ENCODE measurements at places on chromosomes 7 and 10. TPM values are rescaled to one million over a fixed set of nuclear protein-coding genes. Genes with fewer than 3 reads are reported as not detected.

DNA sequence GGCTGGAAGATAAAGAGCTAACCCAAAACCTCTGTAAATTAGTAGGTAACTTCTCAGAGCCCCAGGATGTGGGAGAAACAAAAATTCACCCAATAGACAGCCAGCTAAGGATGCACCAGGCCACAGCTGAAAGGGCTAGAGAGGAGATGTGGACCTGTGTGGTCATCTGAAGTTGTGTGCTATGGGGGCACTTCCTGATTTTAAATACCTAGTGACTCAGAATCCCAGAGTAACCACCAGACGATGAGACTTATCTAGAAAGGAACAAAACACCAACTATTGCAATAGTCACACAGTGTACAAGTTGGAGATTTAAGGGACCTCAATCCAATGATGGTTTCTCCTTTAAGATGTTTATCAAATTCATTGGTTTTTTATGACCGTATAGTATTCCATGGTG, 408.3 kb upstream of the ANKRD30A start:
- no peaks in the 10 kb centered on the region for H3K27me3 ChIP-seq
- no peak overlapping the region for H3K4me3 ChIP-seq
- no peaks in the 10 kb centered on the region for H3K4me1 ChIP-seq
- H3K27ac ChIP-seq: no peak overlapping the region
- H3K36me3 ChIP-seq: no peaks in the 10 kb centered on the region
- DNase-seq: no peak

- no peaks in the 10 kb centered on the region for H3K36me3 ChIP-seq
- no peak for DNase-seq
- H3K4me1 ChIP-seq: no peaks in the 10 kb centered on the region
- no peak overlapping the region for H3K4me3 ChIP-seq
- no peak overlapping the region for H3K27ac ChIP-seq
Observed at GRCh38 chr7:56199639-56200038, 83.4 kb upstream of the NUPR2 start.

DNA sequence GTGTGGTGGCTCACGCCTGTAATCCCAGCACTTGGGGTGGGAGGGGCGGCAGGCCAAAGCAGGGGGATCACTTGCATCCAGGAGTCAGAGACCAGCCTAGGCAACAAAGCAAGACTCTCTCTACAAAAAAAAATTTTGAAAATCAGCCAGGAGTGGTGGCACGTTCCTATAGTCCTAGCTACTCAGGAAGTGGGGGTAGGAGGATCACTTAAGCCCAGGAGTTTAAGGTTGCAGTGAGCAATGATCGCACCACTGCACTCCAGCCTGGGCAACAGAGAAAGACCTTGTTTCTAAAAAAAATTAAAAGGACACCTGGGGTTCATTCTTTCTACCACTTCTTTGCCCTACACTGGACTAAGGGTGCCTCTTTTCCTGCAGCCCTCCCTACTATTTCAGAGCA, 15.1 kb downstream of the WAPL start:
- H3K27me3 ChIP-seq: no peaks in the 10 kb centered on the region
- H3K27ac ChIP-seq: no peak overlapping the region
- no peak for DNase-seq
- H3K4me1 ChIP-seq: no peaks in the 10 kb centered on the region
- no peak overlapping the region for H3K4me3 ChIP-seq

GRCh38 chr7:28381466-28381865, 30.9 kb upstream of the CREB5 start:
- H3K4me1 ChIP-seq: no peaks in the 10 kb centered on the region
- H3K36me3 ChIP-seq: no peaks in the 10 kb centered on the region
- H3K27me3 ChIP-seq: no peaks in the 10 kb centered on the region
- no peak for DNase-seq
- no peak overlapping the region for H3K4me3 ChIP-seq
- H3K27ac ChIP-seq: no peak overlapping the region

DNA sequence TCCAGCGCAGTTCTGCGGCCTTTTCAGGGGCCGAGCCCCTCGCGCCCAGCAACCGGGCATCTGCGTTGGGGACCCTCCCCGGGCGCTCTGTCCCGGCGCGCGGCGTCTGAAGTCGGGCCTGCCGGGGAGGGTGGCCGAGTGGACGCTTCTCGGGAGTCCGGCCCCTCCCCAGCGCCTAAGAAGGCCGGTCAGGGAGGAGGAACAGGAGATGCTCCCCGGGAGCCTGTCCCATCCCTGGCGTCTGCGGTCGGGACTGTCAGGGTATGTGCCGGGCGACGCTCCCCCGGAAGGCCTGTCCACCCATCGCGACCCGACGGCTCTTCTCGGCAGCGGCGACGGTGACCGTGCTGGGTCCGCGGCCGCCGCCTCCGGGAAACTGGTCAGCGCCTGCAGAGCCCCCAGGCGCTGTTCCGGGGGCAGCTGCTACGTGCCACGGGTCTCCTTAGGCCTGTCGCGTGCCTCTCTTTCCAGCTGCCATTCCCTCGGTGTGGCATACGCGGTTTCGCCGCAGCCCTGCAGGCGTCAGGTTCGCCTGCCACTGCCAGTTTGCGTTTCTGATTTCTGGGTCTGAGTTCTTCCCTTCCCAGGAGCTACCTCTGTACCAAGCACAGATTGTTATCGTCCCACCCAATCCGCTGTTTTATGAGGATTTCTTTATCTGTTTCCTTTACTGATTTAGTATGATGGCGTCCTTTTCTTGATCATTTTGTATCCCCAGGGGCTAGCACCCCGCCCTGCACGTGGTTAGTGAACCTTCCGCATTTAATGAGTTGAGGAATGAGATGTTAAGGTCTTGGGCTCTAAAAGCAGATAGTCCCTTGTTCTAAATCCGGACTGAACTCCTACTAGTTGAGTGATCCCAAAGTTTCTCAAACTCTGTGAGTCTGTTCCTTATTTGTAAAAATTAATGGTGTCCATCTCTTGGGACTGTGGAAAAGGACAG, 782 bp downstream of the IFIT5 start:
- DNase-seq: no peak
- H3K4me1 ChIP-seq: no peaks in the 10 kb centered on the region
- H3K27ac ChIP-seq: no peak overlapping the region
- H3K27me3 ChIP-seq: peaks cover 20% of the 10 kb centered on the region
- no peaks in the 10 kb centered on the region for H3K36me3 ChIP-seq

DNA sequence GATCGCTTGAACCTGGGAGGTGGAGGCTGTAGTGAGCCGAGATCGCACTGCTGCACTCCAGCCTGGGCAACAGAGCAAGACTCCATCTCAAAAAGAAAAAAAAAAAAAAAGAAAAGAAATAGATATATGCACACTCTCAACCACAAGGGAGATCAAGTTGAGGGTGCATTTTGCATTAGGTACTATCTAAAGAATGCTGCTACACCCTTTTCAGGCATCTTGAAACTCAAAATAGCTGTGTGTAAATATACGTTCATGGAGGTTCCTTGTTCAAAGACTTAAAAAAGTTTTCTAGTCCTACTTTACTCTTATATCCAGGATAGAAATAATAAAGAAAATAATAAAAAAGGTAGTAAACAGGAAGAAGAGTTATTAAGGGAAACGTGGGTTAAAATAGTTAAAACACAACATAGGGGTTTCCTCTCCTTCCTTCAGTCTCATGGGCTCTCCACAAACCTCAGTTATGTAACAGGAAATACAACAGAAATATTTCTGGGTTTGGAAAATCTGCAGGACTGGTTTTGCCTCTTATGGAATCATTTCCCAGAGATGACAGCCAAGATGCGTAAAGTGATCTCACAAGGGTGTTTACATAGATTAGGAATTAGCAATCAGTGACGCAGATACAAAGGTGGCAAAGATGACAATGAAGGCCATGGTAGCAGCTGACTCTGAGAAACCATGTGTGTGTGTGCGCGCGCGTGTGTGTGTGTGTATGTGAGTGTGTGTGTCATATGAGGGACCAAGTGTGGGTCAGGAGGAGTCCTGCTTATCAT, 15.1 kb downstream of the STEAP4 start:
- no peak for DNase-seq
- H3K27me3 ChIP-seq: no peaks in the 10 kb centered on the region
- no peaks in the 10 kb centered on the region for H3K4me1 ChIP-seq
- H3K4me3 ChIP-seq: no peak overlapping the region

DNA sequence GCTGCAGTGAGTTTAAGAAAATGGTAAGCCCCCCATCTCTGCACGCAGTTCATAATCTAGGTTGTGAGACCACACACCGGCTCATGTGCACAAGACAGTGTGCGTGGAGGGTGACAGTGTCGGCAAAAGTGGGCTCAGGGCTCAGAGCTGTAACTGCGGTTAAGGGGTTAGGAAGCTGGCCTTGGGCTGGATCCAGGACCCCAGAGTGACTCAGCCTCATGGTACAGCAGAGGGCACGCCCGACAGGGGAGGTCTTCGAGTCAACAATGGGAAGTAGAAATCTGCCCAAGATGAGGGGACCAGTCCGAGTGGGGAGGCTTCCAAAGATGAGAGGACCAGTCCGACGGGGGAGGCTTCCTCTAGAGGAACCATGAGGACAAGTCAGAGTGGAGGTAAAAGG, 437.7 kb downstream of the DNAJB6 start:
- H3K36me3 ChIP-seq: no peaks in the 10 kb centered on the region
- H3K4me1 ChIP-seq: no peaks in the 10 kb centered on the region
- H3K4me3 ChIP-seq: no peak overlapping the region
- DNase-seq: no peak

DNA sequence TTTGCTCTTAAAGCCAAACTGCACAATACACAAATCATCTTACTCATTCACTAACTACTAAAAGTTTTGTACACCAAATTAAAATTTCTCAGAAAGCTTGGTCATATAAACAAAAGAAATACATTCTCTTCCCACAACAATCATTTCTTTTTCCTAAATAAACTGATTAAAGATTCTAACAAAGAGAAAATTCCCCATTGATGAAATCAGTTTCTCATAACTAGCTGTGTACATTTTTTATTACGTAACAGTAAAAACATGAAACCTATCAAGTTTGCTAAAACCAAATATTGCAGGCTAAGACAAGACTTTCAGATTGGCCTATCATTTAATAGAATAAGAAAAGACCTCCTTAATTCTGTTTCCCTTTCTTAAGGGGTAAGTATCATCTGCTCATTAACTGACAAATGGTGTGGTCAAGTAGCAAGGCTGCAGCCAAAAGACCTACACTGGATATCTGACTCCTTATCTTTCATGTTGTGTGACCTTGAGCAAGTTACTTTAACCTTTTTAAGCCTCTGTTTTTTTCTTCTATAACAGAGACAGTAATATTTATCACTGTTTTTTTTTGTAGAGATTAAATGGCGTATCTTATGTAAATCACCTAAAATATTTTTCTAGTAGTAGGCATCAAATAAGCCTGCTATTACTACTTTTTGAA, 22.4 kb downstream of the NAMPT start:
- H3K27me3 ChIP-seq: no peaks in the 10 kb centered on the region
- no peak for DNase-seq
- H3K4me3 ChIP-seq: no peak overlapping the region

The CRPPA gene
- polyA plus RNA-seq: 0.20 TPM

The EGFR gene
- 1.9 TPM for polyA plus RNA-seq
